Endothelial cell (in vitro differentiated cells): ENCODE measurements at places on chromosomes 4 and X. TPM values are rescaled to one million over a fixed set of nuclear protein-coding genes. Genes with fewer than 3 reads are reported as not detected.

DNA sequence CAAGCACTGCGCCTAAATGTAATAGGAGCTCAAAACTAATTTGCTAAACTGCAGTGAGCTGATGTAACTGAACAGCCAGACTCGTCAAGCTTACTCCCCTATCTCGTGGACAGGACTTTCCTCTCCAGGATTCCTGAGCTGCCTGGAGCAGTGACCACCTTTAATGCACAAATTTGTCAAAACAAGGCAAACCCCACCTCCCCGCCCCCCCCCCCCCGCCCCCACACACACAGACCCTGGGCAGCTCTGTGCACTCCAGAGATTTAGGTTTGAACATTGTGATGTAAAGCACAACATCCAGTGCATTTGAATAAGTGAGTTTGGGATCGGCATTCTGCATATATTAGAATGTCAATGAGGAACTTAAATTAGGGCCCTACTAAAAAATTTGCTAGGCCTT is 77.7 kb upstream of the DHX15 start:
- DNase-seq: no peak

DNA sequence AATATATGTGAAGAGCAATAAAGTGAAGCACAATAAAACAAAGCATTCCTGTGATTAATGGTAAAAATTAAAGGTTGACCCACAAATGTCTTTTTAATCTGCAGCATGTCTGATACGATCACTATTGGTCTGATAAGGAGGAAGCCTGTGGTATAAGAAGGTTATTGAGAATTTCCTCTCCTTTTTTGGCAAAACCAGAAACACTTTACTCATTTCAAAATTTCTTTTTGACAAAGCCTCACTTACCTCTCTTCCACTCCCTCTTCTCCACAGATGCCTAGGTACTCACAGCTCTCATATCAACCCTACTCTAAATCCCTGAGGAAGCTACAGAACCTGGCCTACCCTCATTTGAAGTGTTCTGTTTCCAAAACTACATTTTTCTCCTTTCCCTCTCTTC is 56.1 kb downstream of the TSPAN5 start:
- DNase-seq: no peak

GRCh38 chr4:107472265-107472948 is 247.6 kb downstream of the PAPSS1 start:
- no peak for DNase-seq

DNA sequence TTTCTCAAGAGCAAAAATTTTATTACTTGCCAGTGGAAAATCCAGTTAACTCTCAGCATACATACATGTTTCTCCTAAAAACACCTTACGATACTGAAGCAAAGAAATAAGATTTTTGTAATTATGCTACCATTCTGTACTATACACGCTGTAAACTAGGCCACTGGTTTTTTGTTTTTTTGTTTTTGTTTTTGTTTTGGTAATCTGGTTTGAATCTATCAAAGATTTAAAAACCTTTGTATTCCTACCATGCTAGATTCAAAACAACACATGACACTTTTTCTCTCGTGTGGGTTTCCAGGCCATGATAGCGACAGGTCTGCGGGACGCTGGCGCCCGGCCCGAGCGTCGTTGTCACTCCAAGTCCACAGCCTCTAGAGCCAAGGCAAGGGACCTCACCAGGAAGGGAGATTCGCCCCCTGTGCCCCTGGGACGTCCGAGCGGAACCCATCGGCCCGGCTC is 723 bp downstream of the TMEM192 start:
- DNase-seq: no peak

- no peak for DNase-seq
Measured at GRCh38 chrX:17616936-17617335, 120.4 kb upstream of the SCML1 start.

DNA sequence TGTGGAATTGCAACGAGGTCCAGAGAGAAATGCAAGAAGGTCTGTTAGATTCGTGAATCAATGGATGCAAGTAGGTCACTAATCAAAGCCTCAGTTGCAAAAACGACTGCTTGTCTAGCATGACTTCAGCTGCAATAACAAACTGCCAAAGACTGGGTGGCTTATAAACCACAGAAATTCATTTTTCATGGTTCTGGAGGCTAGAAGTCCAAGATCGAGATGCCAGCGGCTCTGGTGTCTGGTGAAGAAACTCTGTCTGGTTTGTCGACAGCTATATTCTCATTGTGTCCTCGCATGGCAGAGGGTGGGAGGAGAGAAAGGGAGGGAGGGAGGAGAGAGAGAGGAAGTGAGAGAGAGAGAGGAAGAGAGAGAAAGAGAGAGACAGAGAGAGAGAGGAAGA is 114.7 kb downstream of the MXRA5 start:
- DNase-seq: no peak

GRCh38 chr4:158588285-158588684 is 66.6 kb downstream of the RXFP1 start:
- no peak for DNase-seq

DNA sequence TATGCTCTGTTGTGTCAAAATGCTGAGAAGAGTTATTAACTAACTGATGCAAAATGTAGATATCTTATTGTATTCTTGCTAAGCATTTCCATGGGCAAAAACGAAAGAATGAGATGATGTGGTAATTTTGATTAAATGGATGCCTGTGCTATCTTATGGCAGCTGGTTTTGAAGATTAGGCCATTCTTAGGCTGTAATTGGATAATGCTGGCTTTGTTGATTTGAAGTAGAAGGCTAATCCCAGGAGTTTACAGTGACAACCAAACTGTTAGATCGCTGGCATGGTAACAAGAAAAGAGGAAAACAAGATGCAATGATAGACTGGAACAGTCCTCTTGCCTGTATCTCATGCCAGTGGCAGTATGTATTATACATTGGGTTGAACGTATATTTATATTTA is 74.1 kb upstream of the WDR44 start:
- no peak for DNase-seq

PDZD11 gene
- 54.3 TPM for total RNA-seq
